NCI-H1436 treated with DMSO at 0.1 percent for 48 hours (cell line): ENCODE measurements at places on chromosomes 4 and X.

GRCh38 chr4:183288955-183289354 lies 31.1 kb downstream of the CLDN22 start:
- DNase-seq = no peak

DNA sequence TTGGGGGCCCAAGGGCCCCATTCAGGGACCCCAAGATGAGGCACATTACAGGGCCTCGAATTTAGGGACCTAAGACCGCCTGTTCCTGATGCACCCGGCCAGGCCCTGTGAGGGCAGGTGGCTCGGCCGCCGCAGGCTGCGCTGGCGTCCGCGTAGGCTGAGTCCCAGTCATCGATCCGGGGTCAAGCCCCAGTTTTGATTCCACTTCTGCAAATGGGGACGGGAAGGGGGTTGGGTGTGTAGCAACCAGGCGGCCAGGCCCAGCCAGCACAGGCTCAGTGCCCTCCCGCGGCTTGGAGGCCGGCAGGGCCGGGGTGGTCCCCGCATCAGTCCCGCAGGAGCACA lies 327 bp downstream of the PNPLA4 start:
- no peak for DNase-seq

DNA sequence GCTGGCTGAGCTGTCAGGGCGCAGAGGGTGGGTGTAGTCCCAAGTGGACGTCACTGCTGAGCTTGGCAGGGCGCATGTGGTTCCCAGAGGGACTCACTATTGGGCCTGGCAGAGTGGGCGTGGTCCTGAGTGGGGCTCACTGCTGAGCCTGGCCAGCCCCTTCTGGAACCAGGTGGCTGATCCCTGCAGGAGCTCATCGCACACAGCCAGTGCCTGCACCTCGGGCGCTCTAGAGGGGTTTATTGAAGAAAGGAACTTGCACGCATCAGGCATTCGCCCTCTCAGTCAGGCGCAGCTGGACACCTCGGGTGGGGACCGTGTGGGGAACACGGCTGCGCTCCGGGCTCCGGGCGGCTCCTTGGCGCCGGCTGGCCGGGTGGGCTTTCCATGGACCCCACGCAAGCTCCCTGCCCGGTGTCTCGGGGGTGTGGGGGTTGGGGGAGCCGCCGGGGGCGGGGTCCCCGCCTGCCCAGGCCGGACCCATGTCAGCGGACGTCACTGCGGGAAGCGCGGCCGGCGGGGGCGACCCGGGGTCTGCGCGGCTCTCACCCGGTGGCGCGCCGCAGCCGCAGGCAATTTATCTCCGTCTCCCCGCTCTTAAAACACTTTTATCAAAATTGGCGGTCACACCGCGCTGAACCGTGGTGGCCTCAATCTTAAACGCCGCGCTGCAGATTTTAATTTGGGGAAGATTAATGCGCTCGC lies 65.4 kb upstream of the NKX1-1 start:
- no peak for DNase-seq

DNA sequence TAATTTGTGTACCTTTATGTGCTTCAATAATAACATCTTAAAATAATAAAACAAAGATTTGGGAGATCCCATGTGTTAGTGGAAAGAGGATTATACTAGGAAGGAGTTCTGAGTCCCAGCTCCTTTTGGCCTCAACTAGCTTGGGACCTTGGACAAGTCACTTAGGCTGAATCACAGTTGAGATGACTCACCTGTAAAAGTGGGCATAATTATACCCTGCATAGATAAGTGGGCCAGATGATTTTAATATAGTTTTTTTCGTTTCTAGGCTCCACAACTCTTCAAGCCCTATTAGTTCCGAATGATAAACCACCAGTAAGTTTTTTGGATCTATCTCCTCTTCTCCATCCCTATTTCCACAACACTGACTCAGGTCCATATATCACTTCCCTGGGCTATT lies 131.8 kb downstream of the ENOX2 start:
- peak; percentile 3 for DNase-seq

DNA sequence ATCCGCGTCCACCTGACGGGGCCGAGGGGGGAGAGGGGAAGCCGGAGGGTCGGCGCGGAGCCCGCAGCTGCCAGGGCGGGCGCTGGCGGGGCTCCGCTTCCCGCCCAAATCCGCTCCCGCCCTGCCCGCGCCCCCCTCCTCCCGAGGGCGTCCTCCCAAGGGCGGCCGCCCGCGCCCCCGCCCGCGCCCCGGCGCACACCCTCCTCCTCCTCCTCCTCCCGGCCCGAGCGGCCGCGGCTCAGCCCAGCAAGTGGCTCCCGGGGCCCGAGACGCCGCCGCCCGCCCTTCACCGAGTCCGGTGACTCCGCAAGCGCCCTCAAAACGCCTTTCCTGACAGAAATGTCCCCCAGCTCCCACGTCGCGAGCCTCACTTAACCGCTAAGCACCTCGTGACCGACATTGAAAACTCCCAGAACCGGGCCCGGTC lies 487 bp downstream of the HMGB2 start:
- DNase-seq = no peak

- no peak for DNase-seq
These were observed 365.7 kb upstream of the CPEB2 start for GRCh38 chr4:14636563-14636962.

DNA sequence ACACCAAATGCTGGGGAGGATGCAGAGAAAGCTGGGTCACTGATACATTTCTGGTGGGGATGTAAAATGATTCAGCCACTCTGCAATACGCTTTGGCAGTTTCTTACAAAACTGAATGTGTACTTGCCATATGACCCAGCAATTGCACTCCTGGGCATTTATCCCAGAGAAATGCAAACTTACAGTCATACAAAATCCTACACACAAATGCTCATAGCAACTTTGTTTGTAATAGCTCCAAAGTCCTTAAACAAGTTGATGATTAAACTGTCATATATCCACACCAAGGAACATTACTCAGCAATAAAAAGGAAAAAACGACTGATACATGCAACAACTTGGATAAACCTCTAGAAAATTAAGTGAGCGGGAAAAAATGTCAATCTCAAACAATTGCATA lies 12.3 kb downstream of the MID1 start:
- DNase-seq = no peak

DNA sequence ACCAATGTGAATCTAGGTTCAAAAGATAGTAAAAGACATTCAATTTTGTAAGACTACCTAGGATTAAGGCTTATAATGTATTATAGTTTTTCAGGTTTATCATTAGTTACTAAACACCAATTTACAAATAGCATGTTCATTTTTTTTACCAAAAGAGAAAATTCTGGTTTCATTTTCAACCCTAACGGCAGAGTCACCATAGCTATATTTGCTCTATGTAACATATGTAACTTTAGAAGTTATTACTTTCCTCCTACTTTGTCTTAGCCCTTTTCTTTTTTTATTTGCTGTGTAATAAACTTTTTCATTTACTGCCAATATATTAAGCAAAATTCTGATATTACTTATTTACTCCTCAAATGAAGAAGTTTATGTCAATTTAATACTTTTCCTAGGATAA lies 639.6 kb downstream of the ARAP2 start:
- DNase-seq = no peak

DNA sequence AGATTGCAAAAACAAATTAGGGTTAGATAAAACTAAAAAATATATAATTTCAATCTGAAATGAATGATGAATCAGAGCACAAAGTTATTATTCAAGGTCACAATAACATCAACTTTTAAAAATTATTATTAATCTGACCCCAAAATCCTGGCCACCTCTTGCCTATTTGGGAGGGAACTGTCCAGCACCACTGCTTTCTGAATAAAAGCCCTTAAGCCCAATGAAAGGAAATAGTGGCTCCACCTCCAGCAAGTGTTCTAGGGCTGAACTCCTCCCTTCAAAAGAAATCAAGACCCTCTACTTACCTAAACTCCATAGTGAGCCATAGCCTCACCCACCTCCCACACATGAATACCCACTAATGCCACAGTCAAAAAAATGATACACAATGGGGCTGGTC lies 208.2 kb downstream of the PARM1 start:
- no peak for DNase-seq

DNA sequence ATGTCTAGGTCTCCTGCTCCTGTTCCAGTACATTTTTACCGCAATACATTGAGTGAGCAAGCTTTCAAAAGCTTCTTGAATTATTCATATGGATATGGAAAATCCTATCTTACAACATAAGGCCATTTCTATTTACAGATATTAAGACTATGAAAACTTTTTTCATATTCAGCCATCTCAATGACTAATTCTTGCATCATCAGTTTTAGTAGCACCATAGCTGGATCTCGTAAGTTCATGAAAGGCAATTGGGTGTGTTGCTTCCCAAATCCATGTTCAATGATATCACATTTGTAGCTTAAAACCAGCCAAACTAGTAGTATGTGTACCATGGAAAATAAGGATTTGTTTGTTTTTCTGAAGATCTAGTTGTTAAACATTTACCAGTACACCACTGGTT lies 118.3 kb upstream of the GABRA2 start:
- DNase-seq = no peak

DNA sequence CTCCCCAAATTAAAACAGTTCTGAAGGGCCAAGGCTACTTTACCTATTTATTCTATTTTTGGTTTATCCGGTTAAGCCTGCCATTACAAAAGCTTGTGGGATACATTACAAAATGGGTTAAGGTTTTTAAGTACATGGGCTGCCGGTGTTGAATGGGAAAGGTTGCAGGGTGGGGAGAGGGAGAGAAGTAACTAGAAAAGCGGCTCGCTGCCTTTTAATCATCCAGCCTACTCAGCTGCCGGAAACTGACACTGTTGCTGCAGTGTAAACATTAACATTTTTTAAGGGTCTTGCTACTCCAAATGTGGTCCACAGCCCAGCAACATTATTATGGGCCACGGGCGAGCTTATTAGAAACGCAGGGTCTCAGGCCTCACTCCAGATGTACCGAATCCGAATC lies 1.5 kb upstream of the IL1RAPL1 start:
- DNase-seq = no peak

DNA sequence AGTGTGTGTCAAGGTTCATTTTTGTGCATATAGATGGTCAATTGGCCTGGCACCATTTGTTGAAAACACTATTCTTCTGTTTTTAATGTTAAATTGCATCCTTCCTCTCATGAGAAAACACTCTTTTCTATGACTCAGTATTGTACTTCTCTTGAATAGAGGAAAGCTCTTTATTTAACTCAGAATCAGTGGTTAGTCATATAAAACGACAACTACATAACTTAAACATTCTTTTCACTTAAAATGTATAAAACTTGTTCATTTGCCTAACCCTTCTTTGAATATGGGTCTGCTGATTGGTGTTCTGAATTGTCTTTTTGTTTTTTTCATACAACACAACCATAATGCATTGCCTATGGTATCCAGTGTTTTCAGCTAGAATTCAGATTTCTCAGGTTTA lies 17.2 kb upstream of the MRPL1 start:
- DNase-seq = no peak

GRCh38 chr4:174521800-174522182 lies 497 bp downstream of the HPGD start:
- DNase-seq = no peak

- DNase-seq = no peak
These were observed 460.2 kb downstream of the GABRG1 start for GRCh38 chr4:45663628-45664081.

GRCh38 chr4:36133658-36134057 lies 110.7 kb downstream of the ARAP2 start:
- DNase-seq = no peak

- no peak for DNase-seq
These were observed 1382.5 kb downstream of the C4orf33 start for GRCh38 chr4:130478406-130478805.

DNA sequence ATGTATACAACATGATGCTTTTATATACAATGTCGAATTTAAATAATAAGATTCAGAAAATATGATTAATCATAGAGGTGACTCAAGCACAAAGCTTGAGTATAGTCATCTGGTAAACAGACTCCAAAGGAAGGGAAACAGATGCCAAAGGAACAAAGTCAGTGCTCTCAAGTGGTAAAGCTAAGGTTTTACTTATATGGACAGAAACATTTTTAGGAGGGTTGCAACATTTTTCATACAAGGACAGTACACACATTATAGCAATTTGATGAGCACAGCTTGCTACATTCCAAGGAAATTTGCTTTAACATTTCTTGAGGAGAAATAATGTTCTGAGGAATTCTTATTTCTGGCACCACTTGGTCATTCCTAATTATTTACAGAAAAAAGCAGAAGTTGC lies 333.4 kb upstream of the AADAT start:
- DNase-seq = no peak

GRCh38 chr4:7063362-7063761 lies 4.5 kb downstream of the GRPEL1 start:
- DNase-seq = no peak

DNA sequence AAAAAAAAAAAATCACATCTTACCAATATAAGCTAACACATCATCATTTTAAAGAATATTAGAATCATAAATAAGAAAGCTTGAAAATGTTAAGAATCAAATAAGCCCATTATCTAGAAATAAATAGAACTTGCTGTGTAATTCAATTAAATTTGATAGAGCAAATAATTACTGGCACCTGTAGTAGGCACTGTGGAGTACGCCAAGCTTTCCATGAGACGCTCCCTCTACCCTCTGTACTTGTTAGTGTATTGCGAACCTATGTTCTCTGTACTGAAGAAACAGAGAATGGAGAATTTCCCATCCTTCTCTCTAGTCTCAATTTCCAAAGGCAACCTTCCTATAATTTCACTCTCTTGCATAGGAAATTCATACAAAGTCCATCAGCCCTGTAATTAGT lies 61.7 kb upstream of the HAND2 start:
- no peak for DNase-seq

GRCh38 chr4:120760047-120760446 lies 162.5 kb downstream of the PRDM5 start:
- no peak for DNase-seq

DNA sequence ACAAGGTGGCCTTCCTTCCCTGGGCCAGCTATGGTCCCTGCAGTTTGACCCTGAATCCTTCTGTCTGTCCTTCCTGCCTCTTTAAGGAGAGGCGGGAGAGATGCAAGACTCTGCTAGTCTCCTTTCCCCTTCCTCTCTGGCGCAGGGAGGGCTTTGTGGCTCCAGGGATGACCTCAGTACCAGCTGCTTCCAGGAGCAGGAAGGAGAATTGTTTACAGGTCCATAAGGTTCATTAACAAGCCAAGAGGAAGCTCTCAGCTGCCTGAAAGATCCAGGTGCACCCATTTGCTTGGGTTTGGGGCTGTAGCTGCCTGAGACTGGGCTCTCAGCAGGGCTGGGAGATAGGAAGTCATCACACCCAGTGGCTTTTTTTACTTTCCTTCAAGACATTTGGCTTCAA lies 4.0 kb upstream of the FATE1 start:
- DNase-seq = no peak

DNA sequence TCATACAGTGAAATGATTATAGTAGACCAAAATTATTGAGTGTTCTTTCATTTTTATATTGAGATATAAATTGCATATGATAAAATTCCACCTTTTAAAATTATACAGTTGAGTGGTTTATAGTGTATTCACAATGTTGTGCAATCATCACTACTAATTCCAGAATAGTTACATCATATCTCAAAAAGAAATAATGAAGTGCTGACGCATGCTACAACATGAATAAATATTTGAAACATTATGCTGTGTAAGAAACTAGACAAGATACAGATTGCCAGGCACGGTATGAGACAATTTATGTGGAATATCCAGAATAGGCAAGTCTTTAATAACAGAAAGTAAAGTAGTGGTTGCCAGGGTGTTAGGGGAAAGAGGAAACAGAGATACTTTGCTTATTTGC lies 871.7 kb downstream of the FAM133A start:
- DNase-seq = no peak

GRCh38 chr4:20809812-20810211 lies 109.6 kb downstream of the PACRGL start:
- no peak for DNase-seq
